Fibroblast of skin of scalp (primary cell): ENCODE measurements at places on chromosomes 12 and 14.

GRCh38 chr12:94545935-94546771, 86.5 kb upstream of the CEP83 start:
- peak; percentile 65 for DNase-seq

- DNase-seq: no peak
These were observed 53.6 kb downstream of the SUSD6 start for GRCh38 chr14:69664865-69665526.

GRCh38 chr14:102805371-102805891, 28.2 kb downstream of the TRAF3 start:
- peak; percentile 58 for DNase-seq

- peak; percentile 64 for DNase-seq
These were observed 47.1 kb downstream of the NCOR2 start for GRCh38 chr12:124520265-124520701.

GRCh38 chr14:31961896-31962295, 115.2 kb upstream of the ARHGAP5 start:
- no peak for DNase-seq

- DNase-seq: peak; percentile 72
These were observed 36.0 kb upstream of the GLIPR1 start for GRCh38 chr12:75444429-75445136.

DNA sequence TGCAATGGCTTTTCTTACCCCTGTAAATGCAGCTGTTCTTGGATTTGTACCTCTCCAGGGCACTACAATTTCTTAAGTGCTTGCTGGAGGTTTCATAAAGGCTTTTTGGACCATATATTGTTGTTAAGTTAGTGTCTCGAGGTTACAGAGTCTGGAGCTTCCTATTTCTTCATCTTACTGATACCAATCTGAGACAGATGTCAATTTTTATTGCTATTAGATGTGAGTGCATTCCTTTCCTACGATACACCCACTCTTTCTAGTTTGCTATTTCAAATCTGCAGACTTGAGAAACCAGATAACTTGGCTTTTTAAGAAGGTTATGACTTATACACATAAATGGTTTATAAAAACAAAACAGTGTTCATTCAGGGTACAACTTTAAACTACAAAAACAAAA, 2.1 kb downstream of the NOXRED1 start:
- DNase-seq: peak; percentile 2

DNA sequence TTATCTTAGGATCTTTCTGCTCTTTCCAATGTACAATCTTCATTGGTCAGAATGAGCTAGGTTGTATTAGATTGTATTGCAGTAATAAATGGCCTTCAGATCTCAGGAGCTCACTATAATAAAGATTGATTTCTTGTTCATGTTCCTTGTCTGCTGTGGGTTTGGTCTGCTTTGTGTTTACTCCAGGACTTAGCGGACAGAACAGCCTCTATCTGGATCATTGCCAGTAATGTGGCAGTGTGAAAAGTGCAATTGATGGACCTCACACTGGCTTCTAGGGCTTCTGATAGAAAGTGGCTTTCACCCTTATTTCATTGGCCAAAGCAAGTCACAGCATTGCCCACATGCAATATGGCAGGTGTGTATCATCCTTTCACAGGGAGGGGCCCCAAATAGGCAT, 81.2 kb downstream of the BTG1 start:
- no peak for DNase-seq

DNA sequence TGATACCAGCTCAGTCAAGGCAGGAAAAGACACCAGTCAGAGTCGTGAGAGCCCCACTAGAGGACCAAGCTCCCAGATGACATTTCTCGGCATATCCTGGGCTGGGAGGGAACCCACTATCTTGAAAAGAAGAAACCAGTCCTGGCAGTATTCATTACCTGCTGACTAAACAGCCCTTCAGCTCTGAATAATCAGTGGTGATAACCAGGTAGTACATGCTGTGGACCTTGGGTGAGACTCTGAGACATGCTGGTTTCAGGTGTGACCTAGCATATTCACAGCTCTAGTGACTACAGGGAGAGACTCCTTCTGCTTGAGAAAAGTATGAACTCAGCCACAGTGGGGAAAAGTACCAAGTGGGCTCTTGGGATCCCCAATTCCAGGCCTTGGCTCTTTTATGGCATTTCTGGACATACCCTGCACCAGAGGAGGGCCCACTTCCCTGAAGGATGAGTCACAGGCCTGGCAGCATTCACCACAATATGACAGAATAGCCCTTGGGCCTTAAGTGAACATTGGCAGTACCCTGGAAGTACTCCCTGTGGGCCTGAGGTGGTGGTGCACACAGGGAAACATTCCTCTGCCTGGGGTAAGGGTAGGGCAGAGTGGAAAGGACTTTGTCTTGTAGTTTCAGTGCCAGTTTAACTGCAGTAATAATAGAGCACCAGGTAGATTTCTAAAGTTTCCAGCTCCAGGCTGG, 82.6 kb upstream of the SLC38A4 start:
- DNase-seq: peak; percentile 81

GRCh38 chr12:48890657-48891418, 25.2 kb upstream of the RND1 start:
- DNase-seq: peak; percentile 70

- no peak for DNase-seq
These were observed 95.8 kb downstream of the ITPK1 start for GRCh38 chr14:93019970-93020369.

DNA sequence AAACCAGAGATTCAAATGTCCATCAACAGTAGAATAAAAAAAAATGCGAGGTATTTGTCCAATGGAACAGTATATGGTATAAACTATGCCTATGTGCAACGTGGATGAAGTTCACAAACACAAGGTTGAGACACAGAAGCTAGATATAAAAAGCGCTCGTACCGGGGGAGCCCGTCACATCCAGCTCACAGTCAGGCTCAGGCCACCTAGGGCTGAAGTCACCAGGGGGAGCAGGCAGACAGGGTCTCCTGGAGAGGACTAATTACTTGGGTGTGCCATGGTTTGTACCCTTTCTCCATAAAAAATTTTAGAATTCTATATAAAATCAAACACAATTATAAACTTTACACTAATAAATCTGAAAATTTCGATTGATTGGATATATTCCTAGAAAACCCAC, 13.6 kb downstream of the AHNAK2 start:
- no peak for DNase-seq
